ENCODE measurements at places on chromosomes 4 and X.

GRCh38 chr4:100391863-100392262, 126.0 kb downstream of the EMCN start:
- DNase-seq: peak; percentile 85

DNA sequence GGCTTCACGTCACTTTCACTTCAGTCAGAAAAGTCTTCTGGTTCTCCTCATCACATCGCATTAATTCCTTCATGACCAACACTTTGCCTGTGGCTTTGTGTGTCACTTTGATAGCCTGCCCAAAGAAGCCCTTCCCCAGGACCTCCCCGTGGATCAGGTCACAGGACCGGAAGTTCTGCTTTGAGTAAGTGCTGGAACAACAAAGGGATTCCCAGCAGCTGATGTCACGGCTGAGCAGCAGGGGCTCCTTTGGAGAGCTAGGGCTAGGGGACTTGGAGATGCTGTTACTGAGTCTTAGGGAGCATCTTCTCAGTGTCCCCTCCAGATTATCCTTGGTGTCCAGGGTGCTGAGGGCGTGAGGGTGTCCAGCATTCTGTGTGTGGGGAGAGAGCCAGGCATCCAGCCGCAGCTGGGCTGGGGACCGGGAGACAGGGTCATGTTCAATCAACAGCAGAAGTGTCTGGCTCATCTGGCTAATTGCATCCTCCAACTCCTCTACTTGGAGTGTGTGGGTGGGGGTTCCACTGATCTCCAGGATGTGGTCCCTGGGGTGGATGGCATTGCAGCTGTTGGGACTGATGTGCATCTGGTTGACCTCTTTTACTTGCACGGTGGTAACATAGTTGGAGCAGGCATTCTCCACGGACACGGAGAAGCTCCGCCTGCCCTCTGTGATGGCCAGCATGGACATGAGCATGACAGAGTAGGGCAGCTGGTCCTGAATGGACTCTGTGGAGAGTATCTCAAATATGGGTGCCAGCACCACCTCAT, 39.2 kb upstream of the ARHGAP6 start:
- DNase-seq: peak; percentile 21

- no peak for DNase-seq
Measured at GRCh38 chr4:9904976-9905587, 116.2 kb downstream of the SLC2A9 start.

DNA sequence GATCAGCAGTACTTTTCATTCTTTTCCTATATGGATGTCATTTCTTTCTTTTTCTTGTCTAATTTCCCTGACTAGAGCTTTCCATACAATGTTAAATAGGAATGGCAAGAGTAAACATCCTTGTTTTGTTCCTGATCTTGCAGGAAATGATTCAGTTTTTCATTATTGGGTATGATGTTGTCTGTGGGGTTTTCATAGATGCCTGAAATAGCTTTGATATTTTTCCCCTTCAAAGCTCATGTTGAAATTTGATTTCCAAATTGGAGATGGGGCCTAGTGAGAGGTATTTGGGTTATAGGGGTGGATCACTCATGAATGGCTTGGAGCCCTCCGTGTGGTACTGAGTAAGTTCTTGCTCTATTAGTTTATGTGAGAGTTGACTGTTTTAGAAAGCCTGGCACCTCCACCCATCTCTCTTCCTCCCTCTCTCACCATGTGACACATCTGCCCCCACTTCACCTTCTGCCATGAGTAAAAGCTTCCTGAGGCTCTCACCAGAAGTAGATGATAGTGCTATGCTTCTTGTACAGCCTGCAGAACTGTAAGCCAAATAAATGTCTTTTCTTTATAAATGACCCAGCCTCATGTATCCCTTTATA, 22.3 kb upstream of the VSIG1 start:
- DNase-seq: no peak

- peak; percentile 76 for DNase-seq
Measured at GRCh38 chr4:140103676-140104075, 50.3 kb downstream of the MAML3 start.

DNA sequence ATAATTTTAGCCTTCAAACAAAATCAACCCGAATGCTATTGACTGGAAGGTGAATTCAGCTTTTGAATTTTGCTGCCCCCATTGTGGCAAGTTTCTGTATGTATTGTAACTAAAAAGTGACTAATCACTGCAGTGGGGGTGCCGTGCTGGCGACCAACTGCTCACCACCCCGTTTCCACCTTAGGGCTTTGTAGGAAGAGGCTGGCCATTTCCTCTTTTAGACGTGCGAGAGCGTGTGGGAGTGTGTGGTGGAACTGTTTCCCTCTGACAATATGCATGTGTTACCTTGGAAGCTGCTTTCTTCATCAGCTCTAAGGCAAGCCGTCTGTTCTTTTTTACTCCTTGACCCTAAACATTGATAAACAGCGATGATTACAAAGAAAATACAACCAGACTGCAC, 78.8 kb downstream of the SEL1L3 start:
- DNase-seq: no peak

GRCh38 chr4:105755375-105755774, 46.8 kb downstream of the GSTCD start:
- DNase-seq: no peak

GRCh38 chrX:107787827-107788226, 10.3 kb downstream of the NCBP2L start:
- DNase-seq: no peak

DNA sequence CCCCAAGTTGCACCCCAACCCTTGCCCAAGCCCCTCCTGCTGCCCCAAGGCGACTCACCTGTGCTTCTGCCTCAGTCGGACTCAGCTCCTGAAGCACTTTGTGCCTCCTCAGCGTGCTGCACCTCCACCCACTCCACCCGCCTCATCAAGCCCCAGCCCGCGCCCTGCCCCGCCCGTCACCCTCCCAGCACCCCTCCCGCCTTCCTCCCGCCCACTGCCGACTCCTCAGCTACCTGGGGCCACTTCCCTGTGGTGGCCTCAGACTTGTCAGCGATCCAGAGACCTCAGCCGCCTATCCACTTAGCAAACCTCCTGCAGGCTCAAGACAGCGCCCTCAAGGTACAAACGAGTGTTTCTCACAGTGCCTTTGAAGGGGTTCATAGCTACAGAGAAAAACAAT, 19.6 kb upstream of the IQCM start:
- DNase-seq: no peak

GRCh38 chr4:81084029-81084428, 53.5 kb downstream of the BMP3 start:
- peak; percentile 48 for DNase-seq

DNA sequence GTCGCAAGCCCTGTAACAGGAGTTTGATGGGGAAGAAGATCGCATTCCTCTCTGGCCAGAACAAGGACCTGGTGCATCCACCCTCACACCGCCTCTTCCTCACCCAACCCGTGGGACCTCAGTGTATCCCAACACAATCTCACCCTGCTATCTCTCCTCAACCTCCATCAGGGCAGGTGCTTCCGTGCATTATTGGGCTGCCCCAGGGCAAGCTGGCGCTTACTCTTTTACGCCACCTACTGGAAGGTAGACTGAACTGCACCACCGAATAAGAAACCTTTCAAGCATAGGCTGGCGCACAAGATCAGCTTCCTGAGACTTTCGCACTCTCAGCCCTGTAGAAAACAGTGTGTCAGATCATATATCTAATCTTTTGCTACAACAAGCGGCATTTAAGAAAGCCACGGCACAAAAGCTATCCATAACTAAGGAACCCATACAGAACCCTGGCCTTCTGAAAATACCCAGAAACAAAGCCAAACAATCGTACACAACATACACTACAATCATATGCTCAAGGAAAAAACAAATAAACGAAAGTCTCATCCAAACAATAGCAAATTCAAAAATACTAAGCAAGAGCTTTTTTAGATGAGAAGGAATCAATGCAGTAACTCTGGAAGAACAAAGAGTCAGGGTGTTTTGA, 209.3 kb downstream of the UGT8 start:
- DNase-seq: peak; percentile 39

GRCh38 chrX:155662282-155662681, 49.5 kb upstream of the TMLHE start:
- no peak for DNase-seq

- DNase-seq: peak; percentile 44
Measured at GRCh38 chr4:139761461-139761860, 95.8 kb downstream of the MGST2 start.

GRCh38 chr4:37464373-37465128, 220.0 kb downstream of the NWD2 start:
- no peak for DNase-seq

- no peak for DNase-seq
Measured at GRCh38 chr4:123430031-123430430, 33.4 kb downstream of the SPRY1 start.

DNA sequence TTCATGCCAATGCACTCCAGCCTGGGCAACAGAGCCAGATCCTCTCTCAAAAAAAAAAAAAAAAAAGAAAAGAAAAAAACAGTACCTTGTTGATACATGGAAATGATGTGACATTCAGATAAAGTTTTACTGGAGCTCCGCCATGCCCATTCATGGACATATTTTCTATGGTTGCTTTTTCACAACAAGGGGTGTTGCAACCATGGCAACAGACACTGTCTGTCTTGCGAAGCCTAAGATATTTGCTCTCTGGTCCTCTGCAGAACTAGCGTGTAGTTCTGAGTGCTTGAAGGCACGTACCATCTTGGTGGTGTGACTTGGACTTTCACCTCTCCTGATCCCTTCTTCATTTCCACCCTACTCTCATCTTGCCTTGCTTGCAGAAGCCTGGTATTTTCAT, 53.2 kb downstream of the TBL1X start:
- no peak for DNase-seq

GRCh38 chr4:124890522-124890921, 178.0 kb upstream of the ANKRD50 start:
- DNase-seq: peak; percentile 40

DNA sequence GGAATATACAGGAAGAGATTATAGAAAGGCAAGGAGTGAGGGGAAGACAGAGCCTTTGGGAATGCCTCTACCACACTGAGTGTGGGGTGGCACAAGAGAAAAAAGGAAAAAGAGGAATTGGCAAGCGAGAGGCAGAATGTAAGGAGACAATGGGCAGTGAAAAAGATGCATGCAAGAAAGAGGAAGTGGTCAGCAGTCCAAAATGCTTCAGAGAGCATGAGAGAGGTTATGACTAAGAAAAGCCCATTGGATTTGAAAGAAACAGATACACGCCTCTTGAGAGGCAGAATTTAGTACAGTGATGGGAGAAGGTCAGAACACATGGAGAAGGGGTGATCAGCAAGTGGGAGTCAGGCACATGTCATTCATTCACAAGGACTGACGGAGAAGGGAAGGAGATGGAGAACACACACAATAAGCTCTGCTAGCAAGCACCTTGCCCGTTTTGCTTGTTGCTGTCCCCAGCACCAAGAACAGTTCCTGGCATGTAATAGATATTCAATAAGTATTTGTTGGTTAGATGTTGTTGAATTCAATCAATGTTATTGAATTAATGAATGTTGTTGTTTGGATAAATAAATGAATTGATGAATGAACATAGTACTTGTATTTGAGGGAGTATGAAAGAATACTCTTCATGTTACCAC, 6.3 kb downstream of the DCHS2 start:
- no peak for DNase-seq

- peak; percentile 50 for DNase-seq
Measured at GRCh38 chrX:123833387-123833786, 26.5 kb upstream of the XIAP start.

GRCh38 chr4:128379860-128380259, 92.2 kb upstream of the PGRMC2 start:
- peak; percentile 50 for DNase-seq

- no peak for DNase-seq
Measured at GRCh38 chrX:31114858-31115257, 43.0 kb upstream of the FTHL17 start.

GRCh38 chr4:827209-828081, 1.5 kb upstream of the CPLX1 start:
- no peak for DNase-seq

- no peak for DNase-seq
Measured at GRCh38 chr4:10438924-10439323, 18.3 kb downstream of the ZNF518B start.

GRCh38 chrX:20968996-20969395, 405.2 kb upstream of the CNKSR2 start:
- DNase-seq: no peak

DNA sequence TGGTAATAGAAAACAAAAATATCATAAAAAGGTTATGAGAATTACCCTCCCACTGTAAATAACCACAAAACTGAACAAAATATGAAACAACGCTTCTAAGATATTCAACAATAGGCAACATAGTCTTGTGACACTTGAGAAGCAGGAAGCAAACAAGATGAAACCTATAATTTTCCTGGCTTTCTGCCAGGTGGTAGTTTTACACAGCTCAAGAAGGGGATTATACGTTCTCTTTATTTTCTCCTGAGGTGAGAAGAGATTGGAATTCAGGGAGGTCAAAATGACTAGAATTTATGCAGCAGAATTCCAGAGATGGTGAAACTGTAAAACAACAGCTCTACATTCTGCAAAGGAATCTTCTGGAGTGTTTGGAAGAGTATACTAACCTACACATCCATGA, 186.0 kb downstream of the HHIP start:
- no peak for DNase-seq

GRCh38 chrX:13179100-13179499, 134.7 kb upstream of the FAM9C start:
- DNase-seq: no peak

DNA sequence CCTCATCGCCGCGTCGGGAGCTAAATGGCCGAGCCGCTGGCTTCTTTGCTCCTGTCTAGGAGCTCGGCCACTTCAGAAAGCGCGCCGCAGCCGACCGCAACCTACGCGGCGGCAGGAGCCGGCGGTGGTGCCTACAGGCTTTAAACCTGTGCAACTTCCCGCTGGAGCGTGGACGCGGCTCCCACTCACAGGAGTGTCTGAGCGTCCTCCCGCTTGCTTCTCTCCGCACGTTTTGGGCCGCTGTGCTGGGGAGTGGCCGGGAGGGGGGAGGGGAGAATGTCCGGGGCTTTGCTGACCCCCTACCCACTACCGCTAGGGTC, 1.0 kb downstream of the NHSL2 start:
- DNase-seq: no peak

DNA sequence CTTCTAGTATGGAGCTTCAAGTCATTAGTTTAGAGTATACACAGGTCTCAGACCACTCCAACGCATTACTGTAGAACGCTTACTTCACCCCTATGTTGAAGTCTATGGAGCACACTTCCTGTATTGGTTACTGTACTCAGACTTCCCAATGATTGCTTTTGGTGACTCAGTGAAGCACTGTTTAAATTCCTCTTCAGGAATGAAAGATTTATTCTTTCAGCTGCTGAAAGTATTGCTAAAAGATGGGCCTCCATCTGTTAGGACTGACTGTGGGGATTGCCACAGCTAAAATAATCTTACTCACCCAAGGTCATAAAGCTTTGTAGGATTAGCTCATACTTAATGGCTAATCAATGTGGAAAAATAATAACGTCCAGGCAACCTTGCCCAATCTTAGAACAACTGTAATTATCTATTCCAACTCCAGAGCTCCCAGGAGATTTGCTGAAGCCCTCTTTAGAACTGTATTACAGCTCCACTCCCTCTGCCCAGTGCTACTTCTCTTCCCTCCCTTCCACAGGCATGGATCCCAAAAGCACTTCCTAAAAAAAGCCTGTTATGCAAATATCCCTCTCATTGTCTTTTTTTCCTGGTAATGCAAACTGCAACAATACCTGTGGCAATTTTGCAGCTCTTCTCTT, 281.9 kb upstream of the HS3ST1 start:
- peak; percentile 59 for DNase-seq

Data from fibroblast of upper back skin (primary cell).